ENCODE measurements at places on chromosomes 12 and 14.

DNA sequence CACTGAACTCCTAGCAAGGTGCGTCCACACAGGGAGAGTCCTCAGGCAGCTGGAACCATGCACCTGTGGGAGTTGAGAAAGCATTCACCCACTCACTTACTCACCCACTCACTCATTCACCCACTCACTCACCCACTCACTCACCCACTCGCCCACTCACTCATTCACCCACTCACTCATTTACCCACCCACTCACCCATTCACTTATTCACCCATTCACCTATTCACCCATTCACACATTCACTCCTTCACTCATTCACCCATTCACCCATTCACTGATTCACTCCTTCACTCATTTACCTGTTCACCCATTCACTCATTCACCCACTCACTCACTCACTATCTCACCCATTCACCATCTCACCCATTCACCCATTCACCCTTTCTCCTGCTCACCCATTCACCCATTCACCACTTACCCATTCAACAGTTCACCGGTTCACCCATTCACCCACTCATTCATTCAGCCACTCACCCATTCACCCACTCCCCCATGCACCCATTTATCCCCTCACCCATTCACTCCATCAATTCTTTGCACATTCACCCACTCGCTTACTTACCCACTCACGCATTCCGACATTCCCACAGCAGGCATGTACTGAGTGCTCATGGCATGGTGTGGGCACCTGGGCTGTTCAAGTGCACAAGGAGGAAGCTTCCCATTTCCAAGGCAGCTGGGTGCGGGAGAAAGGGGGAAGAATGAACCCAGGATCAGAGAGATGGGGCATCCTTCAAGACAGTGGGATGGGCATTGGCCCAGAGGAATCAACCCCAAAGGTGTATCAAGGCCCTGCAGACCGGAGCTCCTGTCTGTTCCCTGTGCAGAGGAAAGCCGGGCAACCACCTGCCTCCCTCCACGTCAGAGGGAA, 135.2 kb upstream of the C14orf180 start:
- DNase-seq: no peak

- no peak for DNase-seq
These were observed 27.4 kb downstream of the OAS2 start for GRCh38 chr12:113005762-113006161.

GRCh38 chr12:94033784-94034183, 114.6 kb upstream of the PLXNC1 start:
- DNase-seq: no peak

- DNase-seq: no peak
These were observed at the start of gene PTGDR for GRCh38 chr14:52267501-52268278. Gene PTGDR, plus strand, starts transcription at chr14:52267698. Its CDS starts 117 bp downstream, at chr14:52267815.

- DNase-seq: no peak
These were observed 255.2 kb downstream of the SOX5 start for GRCh38 chr12:23694307-23694706.

All from activated naive CD8-positive, alpha-beta T cell treated with anti-CD3 and anti-CD28 coated beads, Interleukin-2, amount 50 U/mL, for 16 hours (primary cell).